ENCODE measurements at places on chromosomes 11 and 22. TPM values are rescaled to one million over a fixed set of nuclear protein-coding genes. Genes with fewer than 3 reads are reported as not detected.

The C22orf23 gene
- 5.8 TPM for polyA plus RNA-seq

GRCh38 chr11:122677256-122677655, 21.7 kb downstream of the UBASH3B start:
- DNase-seq, result no peak

The NDUFS3 gene
- polyA plus RNA-seq, result 154 TPM

The RDX gene
- 113 TPM for polyA plus RNA-seq
